ENCODE measurements at places on chromosomes 6 and 20.

DNA sequence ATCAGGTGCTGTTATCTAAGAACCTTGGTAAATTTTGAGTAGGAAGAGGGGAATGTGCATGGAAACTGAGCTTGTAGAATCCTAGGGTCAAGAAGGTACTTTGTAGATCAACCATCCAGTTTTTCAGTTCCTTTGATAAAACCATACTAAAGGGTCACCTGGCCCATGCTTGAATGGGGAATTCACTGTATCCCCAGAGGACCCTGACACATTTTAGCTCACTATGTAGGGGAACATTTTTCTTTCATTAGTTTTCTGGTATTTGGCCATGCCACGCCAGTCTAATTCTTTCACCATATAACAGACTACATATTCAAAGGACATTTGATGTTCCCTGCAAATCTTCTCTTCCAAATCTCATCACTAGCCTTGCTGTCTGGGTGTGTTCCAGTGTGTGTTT is 29.9 kb downstream of the LRRC1 start:
- no peak for DNase-seq

GRCh38 chr6:254016-254415 is 38.3 kb upstream of the DUSP22 start:
- DNase-seq, result no peak

GRCh38 chr20:17077030-17077429 is 149.8 kb upstream of the PCSK2 start:
- no peak for DNase-seq

DNA sequence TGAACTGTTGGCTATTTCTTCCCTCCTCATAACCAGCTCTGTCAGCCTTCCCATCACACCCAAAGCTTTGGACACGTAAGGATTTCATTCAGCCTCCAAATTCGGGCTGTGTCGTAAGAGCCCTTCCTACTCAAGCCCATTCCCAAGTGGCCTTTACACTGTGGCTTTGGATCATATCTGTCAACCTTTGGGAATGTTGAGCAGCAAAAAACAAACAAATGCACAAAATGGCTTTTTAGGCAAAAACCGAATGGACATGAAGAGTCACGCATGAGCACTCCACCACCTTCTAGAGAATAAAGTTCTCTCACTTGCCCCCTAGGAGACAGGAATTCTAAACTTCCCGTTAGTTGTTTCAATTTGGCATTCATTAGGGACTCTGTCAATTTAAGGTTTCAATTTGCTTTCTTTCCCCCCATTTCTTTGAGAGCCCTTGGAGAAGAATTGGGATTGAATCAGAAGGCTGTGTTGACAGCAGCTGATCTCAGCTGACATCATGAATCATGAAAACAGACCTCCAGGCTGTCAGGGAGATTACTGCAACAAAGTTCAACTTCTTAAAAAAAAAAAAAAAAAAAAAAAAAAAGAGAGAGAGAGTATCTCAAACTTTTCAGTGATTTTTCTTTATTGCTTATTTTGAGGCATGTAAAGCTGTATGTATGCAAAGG is 110.3 kb downstream of the BCAS1 start:
- no peak for DNase-seq

DNA sequence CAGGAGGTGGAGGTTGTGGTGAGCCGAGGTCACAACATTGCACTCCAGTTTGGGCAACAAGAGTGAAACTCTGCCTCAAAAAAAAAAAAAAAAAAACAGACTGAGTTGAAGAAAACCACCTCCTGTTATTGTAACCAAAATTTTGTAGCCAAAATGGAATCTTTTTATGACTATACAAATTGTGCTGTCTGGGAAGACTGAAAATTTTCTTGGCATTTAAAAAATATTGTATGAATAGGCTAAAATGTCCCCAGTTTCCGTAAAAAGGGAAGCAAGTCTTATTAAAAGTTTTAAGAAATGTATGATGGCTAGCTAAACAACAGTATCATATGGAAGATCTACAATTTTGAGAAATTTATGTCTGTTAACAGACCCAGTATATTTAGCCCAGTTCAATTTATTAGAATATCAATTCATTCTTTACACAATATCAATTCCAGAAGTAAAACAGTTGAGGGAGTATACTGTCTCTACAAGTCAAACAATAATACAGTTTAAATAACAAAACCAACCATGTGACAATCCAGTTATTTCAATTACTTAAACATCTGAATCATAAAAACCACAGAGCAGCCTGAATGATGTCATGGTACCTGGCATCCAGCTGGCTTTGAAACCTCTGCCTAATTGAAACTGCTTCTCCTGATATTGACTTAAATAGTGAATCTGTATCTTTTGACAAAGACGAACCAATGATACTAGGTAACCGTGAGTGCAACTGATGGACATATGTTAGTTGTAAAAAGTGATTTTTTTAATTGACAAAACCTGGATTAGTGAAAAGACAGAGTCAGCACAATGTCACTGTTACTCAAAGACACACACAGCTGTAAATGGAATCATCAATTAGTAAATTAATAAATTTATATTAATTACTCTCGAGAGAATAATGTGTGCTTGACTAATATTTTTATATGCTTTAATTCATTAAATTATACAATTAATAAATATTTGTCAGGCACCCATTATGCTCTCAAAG is 166.6 kb upstream of the MARCKS start:
- DNase-seq, result no peak

- no peak for DNase-seq
These were observed 449.7 kb downstream of the CDC5L start for GRCh38 chr6:44837255-44837654.

GRCh38 chr6:153092082-153093013 is 38.7 kb downstream of the RGS17 start:
- DNase-seq, result no peak

DNA sequence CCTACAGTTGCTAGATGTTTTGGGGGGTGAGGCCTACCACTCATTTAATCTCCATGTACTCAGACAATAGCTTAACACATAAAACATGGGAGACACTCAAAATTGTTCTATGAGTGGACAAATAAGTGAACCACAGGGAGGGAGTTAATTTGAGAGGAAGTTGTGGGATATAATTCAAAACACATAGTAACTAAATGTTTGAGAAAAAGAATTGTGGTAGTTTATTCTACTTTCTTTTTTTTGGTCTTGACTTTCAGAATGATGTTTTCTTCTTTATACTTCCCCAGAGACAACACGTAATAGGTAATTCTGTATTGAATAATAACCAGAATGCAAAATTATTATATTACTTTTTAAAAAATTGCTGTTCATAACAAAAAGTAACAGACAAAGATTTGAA is 453.8 kb downstream of the RFPL4B start:
- no peak for DNase-seq

- DNase-seq, result no peak
These were observed 21.9 kb upstream of the PNRC1 start for GRCh38 chr6:89058627-89059026.

GRCh38 chr6:56875523-56875922 is 79.4 kb upstream of the BEND6 start:
- DNase-seq, result no peak

- DNase-seq, result no peak
These were observed 205.9 kb downstream of the ZMYND8 start for GRCh38 chr20:47150403-47151152.

DNA sequence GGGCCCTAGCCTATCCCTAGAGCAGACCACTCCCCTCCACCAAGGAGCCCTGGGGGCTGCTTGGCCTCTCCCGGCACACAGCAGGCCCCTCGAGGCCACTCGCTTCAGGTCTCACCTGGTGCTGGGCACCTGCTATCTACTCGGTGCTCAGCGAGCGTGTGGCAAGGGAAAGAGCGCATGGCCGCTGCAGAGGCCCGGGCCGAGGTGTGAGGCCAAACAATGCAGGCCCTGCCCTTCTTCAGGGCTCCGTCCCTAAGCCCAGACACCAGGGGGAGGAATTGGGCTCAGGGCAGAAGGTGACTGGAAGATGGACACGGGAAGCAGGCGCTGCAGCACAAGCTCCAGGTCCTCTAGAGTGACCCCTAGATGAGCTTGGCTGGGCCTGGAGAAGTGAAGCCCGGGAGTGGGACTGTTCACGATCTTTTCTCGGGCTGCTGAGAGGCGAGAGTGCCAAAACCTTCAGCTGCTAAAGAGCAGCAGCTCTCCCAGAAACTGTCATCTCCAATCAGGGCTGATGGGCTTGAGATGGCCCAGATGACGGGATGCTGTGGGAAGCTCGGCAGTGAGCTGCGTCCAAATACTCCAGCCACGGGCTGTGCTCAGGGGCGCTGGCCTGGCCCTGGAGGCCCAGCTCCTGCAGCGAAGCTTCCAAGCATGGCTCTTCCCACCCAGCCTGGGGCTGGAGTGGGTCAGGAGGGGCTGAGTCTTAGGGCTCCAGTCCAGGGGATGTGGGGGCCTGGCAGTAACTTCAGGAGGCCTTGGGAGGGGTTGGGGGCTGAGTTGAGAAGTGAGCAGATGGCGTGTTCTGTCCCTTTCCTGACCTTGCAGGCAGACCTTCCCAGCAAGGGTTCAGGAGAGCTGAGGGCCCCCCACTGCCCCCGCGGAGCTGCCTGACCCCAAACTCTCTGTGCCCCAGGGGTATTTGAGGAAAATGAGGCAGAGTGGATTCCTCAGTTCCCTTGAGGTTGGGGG is 43.7 kb downstream of the APCDD1L start:
- no peak for DNase-seq

- DNase-seq, result no peak
These were observed 142.1 kb downstream of the BMP7 start for GRCh38 chr20:57124366-57124765.

DNA sequence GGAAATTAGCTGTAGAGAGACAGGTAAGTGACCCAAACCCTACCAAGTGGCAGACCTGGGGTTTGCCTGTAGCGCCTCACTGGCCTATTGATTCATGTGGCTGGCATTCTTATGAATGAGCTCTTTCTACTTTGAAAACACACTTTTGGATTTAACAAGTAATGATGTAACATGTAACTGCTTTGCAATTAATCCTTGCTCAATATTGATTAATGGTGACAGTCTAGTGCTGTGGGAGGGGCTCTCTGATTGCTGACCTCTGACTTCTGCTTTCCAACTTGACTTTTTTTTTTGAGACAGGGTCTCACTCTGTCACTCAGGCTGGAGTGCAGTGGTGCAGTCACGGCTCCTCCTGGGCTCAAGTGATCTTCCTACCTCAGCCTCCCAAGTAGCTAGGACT is 82.7 kb downstream of the TIAM2 start:
- no peak for DNase-seq

DNA sequence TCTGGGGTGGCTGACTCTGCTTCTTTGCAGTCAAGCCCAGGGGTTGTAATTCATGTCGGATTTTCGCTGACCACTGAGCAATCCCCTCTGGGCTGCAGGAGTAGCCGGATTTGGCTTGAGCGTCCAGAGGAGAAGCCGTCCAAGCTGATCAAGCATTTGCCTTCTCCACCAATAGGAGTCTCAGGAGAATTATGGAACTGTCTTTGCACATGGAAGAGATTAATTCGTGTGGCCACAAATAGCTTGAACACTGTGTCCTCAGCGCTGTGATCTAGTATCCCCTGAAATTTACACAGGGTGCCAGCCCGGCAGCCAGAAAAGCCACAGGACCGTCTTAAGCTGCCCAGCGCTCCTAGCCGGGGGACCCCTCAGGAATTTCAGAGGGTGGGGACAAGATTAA is 37.1 kb downstream of the EYA2 start:
- DNase-seq, result no peak

GRCh38 chr6:163438940-163439335 is 24.4 kb downstream of the QKI start:
- no peak for DNase-seq

DNA sequence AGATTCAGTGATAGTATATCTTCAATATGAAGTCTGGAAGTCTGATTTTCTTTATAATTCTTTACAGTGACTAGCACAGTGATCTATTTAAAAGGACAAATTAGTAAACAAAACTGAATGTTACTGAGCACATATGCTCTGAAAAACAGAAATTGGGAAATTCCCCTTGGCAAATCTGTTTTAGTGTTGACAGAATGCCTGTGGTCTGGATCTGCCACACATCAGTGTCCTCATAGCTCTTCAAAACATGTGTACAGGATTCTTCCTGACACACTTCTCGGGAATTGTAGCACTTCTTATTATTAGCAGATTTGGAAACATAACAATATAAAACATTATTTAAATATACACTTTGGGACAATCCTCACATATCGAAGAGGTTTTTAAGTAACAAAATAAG is 354.3 kb downstream of the COL12A1 start:
- DNase-seq, result no peak

GRCh38 chr20:312067-312466 is 13.3 kb upstream of the SOX12 start:
- no peak for DNase-seq

GRCh38 chr6:4323322-4323721 is 187.9 kb upstream of the ECI2 start:
- DNase-seq, result no peak

DNA sequence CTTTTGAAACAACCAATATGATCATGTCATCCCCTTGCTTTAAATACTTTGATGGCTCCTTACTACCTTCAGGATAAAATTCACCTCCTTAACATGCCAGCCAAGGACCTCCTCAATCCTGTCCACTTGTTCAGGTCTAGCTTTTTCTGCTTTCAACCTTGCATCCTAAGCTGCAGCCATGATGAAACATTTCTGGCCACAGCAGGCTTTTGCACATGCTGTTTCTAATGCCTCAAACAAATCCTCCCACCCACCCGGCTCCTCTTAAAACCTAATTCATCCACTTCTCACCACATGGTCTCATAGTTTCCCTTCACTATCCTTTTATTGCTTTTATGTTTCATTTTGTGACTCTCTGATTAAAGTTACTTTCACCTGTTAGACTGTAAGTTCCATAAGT is 124.6 kb downstream of the MYB start:
- no peak for DNase-seq

DNA sequence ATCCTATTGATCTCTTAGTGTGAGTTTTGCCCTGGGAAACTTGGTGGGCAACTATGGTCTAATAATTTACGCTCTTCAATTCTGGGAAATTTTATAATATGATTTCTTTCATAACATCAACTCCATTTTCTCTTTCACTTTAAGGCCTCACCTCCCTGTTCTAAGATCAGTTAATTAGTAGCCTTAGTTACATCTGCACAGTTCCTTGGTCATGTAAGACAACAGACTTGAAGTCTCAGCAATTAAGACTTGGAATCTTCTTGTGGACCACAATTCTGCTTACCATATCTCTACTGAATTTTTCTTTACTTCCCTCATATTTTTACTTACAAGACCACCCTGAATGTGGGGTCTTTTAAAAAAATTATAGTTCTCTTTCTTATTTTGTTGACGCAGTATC is 8.7 kb downstream of the ENPP3 start:
- DNase-seq, result no peak

- no peak for DNase-seq
These were observed 53.7 kb upstream of the PDYN start for GRCh38 chr20:2047456-2048092.

- DNase-seq, result no peak
These were observed 538.4 kb upstream of the NOX3 start for GRCh38 chr6:155994086-155994485.

GRCh38 chr6:42292004-42292740 is 74.5 kb upstream of the MRPS10 start:
- no peak for DNase-seq

GRCh38 chr20:39853050-39853449 is 836.0 kb downstream of the MAFB start:
- no peak for DNase-seq

- no peak for DNase-seq
These were observed 19.4 kb upstream of the CCN5 start for GRCh38 chr20:44695674-44696300.
